Mucosa of descending colon (tissue), 3 donors: ENCODE measurements at places on chromosomes 2 and 18. TPM values are rescaled to one million over a fixed set of nuclear protein-coding genes. Genes with fewer than 3 reads are reported as not detected.

The SH3RF3 gene
- total RNA-seq = 1.9 TPM

The THSD7B gene
- not detected for total RNA-seq

GRCh38 chr2:170369894-170370293, 191.9 kb downstream of the MYO3B start:
- no peak for DNase-seq

The CYTIP gene
- total RNA-seq = 11.5 TPM

GRCh38 chr18:63192126-63192884, 127.3 kb downstream of the BCL2 start:
- DNase-seq = no peak

DNA sequence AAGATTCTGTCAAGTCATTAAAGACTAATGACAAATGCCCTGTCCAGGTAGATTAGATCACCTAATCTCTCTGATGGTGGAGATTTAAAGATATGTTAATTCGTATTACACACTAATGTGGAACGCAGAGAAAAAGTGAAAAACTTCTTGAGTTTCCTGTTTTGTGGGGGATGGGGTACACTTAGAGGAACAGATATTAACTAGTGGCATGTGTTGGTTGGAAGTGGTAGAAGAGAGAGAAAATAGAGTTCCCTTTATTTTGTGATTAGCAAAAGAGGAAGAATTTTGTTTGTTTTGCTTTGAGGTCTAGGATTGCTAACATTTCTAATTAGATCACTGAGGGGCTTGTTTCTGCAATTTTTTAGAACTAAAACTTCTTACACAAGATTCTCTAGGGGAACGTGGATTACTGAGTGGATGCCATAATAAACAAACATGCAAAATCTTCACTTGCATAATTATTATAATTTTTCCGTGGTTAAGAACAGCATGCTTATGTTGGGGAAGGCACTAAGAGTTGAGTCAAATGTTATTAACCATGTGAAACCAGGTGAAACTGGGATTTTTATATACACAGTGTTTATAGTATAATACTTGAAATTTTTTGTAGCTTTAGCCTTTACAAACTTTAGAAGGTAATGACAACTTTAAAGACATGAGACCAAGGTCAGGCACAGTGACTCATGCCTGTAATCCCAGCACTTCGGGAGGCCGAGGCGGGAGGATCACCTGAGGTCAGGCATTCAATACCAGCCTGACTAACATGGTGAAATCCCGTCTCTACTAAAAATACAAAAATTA, 97.4 kb upstream of the STK17B start:
- no peak for DNase-seq

DNA sequence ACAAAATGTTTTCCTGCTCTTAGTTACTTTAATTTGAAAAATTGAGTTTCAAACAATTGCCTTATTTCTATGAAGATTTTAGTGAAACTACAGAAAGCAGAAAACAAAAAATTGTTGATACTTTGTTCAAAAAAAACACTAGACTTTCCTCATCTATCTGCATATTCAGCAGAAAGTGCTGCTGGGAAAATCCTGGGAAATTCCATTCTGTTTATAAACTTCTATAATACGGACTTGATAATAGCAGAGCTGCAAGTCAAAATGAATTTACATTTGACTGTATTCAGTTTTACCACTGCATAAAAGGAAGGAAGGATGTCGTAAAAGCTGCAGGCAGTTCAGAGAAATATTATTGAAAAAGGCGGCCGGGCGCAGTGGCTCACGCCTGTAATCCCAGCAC, 24.9 kb upstream of the ERICH2 start:
- DNase-seq = no peak

GRCh38 chr2:191574232-191574631, 103.7 kb upstream of the NABP1 start:
- no peak for DNase-seq

DNA sequence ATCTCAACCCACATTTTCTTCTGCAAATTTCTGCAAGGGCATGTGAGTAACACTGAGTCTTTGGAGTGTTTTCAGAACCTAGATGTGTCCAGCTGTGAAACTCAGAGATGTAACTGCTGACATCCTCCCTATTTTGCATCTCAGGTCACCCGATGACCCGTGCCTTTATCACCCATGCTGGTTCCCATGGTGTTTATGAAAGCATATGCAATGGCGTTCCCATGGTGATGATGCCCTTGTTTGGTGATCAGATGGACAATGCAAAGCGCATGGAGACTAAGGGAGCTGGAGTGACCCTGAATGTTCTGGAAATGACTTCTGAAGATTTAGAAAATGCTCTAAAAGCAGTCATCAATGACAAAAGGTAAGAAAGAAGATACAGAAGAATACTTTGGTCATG, 8.0 kb downstream of the UGT1A1 start:
- DNase-seq = no peak

The DCDC2C gene
- not detected for total RNA-seq

GRCh38 chr2:171579481-171579880, 57.2 kb downstream of the CYBRD1 start:
- DNase-seq = no peak

The NEB gene
- 0.82 TPM for total RNA-seq

The INO80D gene
- 30.8 TPM for total RNA-seq

DNA sequence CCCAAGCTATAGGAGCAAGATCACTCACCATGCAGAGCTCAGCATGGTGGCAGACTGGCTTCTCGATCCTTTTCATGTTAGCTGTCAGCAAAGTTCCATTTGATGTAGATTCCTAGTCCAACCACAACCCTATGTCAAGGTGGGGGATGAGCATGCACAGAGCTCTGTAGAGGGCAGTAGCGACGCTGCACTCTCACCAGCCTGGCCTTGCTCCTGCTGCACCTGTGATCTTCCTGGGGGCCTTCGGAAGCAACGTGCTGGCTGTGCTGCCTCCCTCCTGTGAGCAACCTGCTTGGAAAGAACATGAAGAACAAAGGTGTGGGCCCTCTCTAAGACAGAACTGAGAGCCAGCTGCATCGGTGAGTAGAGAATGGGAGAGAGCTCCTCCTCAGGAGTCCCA, 479.4 kb upstream of the MYT1L start:
- DNase-seq = no peak

- peak; percentile 74 for DNase-seq
Measured at GRCh38 chr2:176553685-176554100, 284.5 kb downstream of the MTX2 start.

The SETBP1 gene
- total RNA-seq = 15.0 TPM

- no peak for DNase-seq
Measured at GRCh38 chr2:69131983-69132675, 119.2 kb downstream of the ANTXR1 start.
